ENCODE measurements at places on chromosomes 12 and 14.

GRCh38 chr14:89767861-89768268 lies 186.7 kb downstream of the EFCAB11 start:
- peaks cover 8% of the 10 kb centered on the region for H3K27me3 ChIP-seq
- peaks cover 39% of the 10 kb centered on the region for H3K4me1 ChIP-seq
- H3K4me3 ChIP-seq, result no peak overlapping the region
- H3K27ac ChIP-seq, result peak overlapping the region; percentile 9
- DNase-seq, result peak; percentile 81

- DNase-seq, result no peak
- no peak overlapping the region for H3K27ac ChIP-seq
- H3K4me1 ChIP-seq, result no peaks in the 10 kb centered on the region
- H3K27me3 ChIP-seq, result no peaks in the 10 kb centered on the region
These were observed 33.0 kb downstream of the CAND1 start for GRCh38 chr12:67302162-67302561.

- H3K27me3 ChIP-seq, result no peaks in the 10 kb centered on the region
- DNase-seq, result no peak
- H3K36me3 ChIP-seq, result peaks cover 4% of the 10 kb centered on the region
- no peaks in the 10 kb centered on the region for H3K4me1 ChIP-seq
- H3K4me3 ChIP-seq, result no peak overlapping the region
These were observed 96.4 kb downstream of the HECTD4 start for GRCh38 chr12:112285600-112286401.

GRCh38 chr14:75831455-75831854 lies 150.3 kb downstream of the TGFB3 start:
- H3K4me1 ChIP-seq, result peaks cover 25% of the 10 kb centered on the region
- H3K27ac ChIP-seq, result peak overlapping the region; percentile 84
- H3K36me3 ChIP-seq, result peaks cover 17% of the 10 kb centered on the region
- peak overlapping the region; percentile 14 for H3K4me3 ChIP-seq
- DNase-seq, result peak; percentile 76

- no peaks in the 10 kb centered on the region for H3K36me3 ChIP-seq
- no peak overlapping the region for H3K4me3 ChIP-seq
- H3K27ac ChIP-seq, result no peak overlapping the region
These were observed 133.2 kb downstream of the ANO4 start for GRCh38 chr12:100927826-100928225.

GRCh38 chr12:127280393-127281275 lies 986.3 kb upstream of the TMEM132C start:
- no peaks in the 10 kb centered on the region for H3K4me1 ChIP-seq
- H3K27ac ChIP-seq, result peak overlapping the region; percentile 69
- peaks cover 11% of the 10 kb centered on the region for H3K27me3 ChIP-seq
- DNase-seq, result peak; percentile 77
- H3K4me3 ChIP-seq, result no peak overlapping the region

DNA sequence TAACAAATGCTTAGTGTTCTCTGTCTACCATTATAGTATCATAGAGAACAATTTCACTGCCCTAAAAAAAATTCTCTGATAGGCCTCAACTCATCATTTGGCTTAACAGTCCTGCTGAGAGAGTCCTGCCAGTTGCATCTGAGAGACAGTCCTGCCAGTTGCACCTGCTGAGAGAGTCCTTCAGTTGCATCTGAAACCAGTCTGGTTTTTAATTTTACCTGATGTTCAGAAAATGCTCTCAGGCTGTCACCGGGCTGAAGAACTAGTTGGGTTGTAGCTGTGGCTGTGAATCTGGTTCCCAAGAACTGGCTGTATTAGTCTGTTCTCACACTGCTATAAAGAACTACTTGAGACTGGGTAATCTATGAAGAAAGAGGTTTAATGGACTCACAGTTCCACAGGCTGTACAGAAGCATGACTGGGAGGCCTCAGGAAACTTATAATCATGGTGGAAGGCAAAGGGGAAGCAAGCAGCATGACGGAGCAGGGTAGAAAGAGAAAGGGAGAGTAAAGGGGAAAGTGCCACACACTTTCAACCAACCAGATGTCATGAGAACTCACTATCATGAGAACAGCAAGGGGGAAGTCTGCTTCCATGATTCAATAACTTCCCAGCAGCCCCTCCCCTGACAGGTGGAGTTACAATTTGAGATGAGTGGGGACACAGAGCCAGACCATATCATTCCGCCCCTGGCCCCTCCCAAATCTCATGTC lies 51.6 kb downstream of the PRKCH start:
- no peaks in the 10 kb centered on the region for H3K27me3 ChIP-seq
- no peak for DNase-seq
- peaks cover 83% of the 10 kb centered on the region for H3K36me3 ChIP-seq

DNA sequence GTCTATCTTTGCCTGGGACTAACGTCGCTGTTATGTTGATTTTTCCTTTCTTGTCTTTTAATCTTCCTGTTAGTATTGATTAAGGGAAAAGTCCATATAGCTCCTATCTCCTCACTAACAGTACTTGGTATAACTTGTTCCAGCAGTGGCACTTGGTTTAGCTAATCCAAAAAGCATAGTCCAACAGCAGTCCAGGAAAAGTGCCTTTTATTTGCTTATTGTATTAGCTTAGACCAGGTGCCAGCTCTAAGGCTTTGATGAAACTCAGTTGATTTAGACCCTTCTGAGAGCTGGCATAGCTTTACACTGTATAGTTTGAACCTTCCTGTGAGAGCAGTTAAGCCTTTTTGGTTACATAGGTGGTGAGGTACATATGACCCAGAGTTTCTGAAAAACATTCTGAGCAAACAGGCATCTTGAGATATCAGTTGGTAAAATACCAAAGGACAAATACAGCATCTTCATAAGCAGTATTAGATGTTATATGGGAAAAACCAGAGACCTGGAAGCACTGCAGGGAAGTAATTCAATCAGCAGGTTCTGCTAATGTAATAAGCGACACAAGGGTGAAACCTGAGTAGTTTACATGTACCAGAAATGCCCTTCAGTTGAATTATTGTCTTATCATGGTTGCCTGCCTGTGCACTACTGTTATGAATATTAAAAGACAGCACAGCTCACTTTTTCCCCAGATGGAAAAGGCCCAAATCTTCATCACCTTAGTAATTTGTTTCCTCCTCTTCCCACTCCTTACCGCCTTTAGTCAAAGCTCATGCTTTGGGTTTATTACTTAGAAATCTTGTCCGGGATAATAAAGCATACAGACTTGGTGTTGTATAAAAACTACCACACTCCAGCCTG lies 13.0 kb downstream of the PELI2 start:
- peaks cover 5% of the 10 kb centered on the region for H3K4me1 ChIP-seq
- no peak for DNase-seq
- no peak overlapping the region for H3K27ac ChIP-seq
- H3K27me3 ChIP-seq, result peaks cover 16% of the 10 kb centered on the region
- no peaks in the 10 kb centered on the region for H3K36me3 ChIP-seq

DNA sequence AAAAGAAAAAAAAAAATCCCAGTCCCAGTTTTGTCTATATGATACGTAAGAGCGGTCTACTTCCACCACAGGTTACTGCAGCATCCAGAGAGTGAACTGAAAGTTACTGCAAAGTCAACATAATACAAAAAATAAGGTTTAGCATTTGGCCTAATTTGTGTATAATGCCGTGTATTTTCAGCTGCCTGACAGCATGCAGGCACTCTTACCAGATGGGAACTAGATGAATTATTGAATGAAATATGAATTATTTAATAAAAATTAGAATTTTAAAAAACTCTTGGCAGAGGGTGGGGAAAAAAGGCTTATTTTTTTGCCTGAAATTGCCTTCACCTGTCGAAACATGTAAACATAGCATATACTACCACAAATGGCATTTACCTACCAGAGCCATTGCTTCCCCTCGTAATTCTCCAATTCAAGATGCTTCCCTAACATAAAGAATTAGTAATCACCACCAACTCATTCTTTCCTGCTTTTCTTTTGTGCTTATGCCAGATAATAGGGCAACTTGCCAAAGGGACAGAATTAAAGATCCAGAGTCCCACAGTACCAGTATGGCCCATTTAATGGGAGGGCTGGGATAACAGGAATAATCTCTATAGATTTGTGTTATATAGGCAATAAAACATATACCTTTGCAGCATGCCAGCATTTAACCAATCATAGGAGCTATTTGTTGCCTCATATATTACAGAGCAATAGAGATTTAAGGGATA lies 31.1 kb downstream of the ATF7 start:
- H3K27ac ChIP-seq, result no peak overlapping the region
- peaks cover 4% of the 10 kb centered on the region for H3K4me1 ChIP-seq
- H3K4me3 ChIP-seq, result no peak overlapping the region
- DNase-seq, result no peak
- no peaks in the 10 kb centered on the region for H3K27me3 ChIP-seq

GRCh38 chr14:35480119-35480769 lies 53.7 kb upstream of the INSM2 start:
- no peak overlapping the region for H3K27ac ChIP-seq
- H3K36me3 ChIP-seq, result no peaks in the 10 kb centered on the region
- no peak for DNase-seq
- no peaks in the 10 kb centered on the region for H3K27me3 ChIP-seq
- no peaks in the 10 kb centered on the region for H3K4me1 ChIP-seq

- no peaks in the 10 kb centered on the region for H3K27me3 ChIP-seq
- H3K36me3 ChIP-seq, result no peaks in the 10 kb centered on the region
- DNase-seq, result no peak
- no peak overlapping the region for H3K4me3 ChIP-seq
- no peaks in the 10 kb centered on the region for H3K4me1 ChIP-seq
- H3K27ac ChIP-seq, result no peak overlapping the region
These were observed 12.1 kb downstream of the FRMD6 start for GRCh38 chr14:51663783-51664326.

GRCh38 chr12:123659996-123660727 lies 10.8 kb upstream of the TCTN2 start:
- no peak overlapping the region for H3K4me3 ChIP-seq
- H3K4me1 ChIP-seq, result peaks cover 8% of the 10 kb centered on the region
- no peak for DNase-seq
- no peaks in the 10 kb centered on the region for H3K27me3 ChIP-seq

GRCh38 chr14:40986655-40987054 lies 620.0 kb upstream of the LRFN5 start:
- H3K36me3 ChIP-seq, result no peaks in the 10 kb centered on the region
- H3K4me3 ChIP-seq, result no peak overlapping the region
- H3K27me3 ChIP-seq, result no peaks in the 10 kb centered on the region
- no peak overlapping the region for H3K27ac ChIP-seq

GRCh38 chr12:78035901-78036606 lies 205.4 kb downstream of the NAV3 start:
- H3K27me3 ChIP-seq, result no peaks in the 10 kb centered on the region
- H3K27ac ChIP-seq, result no peak overlapping the region
- no peak overlapping the region for H3K4me3 ChIP-seq
- no peaks in the 10 kb centered on the region for H3K36me3 ChIP-seq
- H3K4me1 ChIP-seq, result no peaks in the 10 kb centered on the region

GRCh38 chr14:76491172-76491930 lies 115.4 kb downstream of the ESRRB start:
- H3K4me1 ChIP-seq, result no peaks in the 10 kb centered on the region
- no peak overlapping the region for H3K27ac ChIP-seq
- no peaks in the 10 kb centered on the region for H3K36me3 ChIP-seq

DNA sequence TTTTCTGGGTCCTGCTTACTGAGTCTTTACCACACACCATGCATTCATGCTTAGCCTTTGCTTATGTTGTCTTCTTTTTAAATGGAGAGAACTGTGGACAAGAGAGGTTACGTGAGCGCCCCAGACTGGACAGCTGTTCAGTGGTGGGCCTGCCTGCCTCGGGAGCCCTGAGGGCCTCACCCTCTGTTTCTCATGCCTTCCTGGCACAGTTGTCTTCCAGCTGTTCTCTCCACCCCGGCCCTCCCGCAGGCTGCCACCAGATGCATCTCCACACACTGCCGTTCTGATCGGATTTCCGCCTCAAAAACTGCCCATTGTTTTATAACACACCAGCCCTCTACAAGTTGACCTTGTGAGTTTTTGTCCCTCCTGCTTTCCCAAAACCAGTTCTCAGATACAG lies 100.8 kb downstream of the SAMD4A start:
- H3K4me1 ChIP-seq, result peaks cover 28% of the 10 kb centered on the region
- no peak overlapping the region for H3K4me3 ChIP-seq
- peaks cover 28% of the 10 kb centered on the region for H3K27me3 ChIP-seq
- H3K27ac ChIP-seq, result no peak overlapping the region
- no peaks in the 10 kb centered on the region for H3K36me3 ChIP-seq
- DNase-seq, result no peak

- DNase-seq, result no peak
- no peaks in the 10 kb centered on the region for H3K4me1 ChIP-seq
- no peak overlapping the region for H3K27ac ChIP-seq
- H3K4me3 ChIP-seq, result no peak overlapping the region
- peaks cover 1% of the 10 kb centered on the region for H3K36me3 ChIP-seq
- H3K27me3 ChIP-seq, result no peaks in the 10 kb centered on the region
These were observed 121.5 kb downstream of the RBM19 start for GRCh38 chr12:113844495-113845210.

- H3K27ac ChIP-seq, result no peak overlapping the region
- no peaks in the 10 kb centered on the region for H3K36me3 ChIP-seq
- no peak for DNase-seq
- no peaks in the 10 kb centered on the region for H3K27me3 ChIP-seq
These were observed 175.1 kb downstream of the TMEM132C start for GRCh38 chr12:128442096-128442495.

DNA sequence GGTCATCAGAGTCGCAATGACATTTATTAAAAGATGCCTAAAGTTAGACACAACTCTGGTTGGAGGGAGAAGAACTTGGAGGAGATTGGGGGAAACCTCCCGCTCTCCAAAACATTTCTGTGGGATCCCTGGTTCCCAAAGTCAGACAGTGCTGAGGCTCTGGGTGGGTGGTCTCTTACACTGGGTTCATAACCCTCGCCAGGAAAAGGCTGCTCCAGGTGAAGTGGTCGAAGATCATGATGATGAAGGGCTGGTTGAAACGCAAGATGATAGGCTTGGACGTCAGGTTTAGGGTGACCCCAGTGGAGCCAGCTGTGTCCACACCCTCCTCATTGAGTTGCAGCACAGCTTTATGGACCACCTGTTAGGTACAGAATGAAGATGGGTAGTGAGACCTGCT lies 11.2 kb upstream of the SERPINA10 start:
- H3K36me3 ChIP-seq, result no peaks in the 10 kb centered on the region
- H3K27ac ChIP-seq, result no peak overlapping the region
- no peak overlapping the region for H3K4me3 ChIP-seq
- peaks cover 3% of the 10 kb centered on the region for H3K27me3 ChIP-seq

- no peaks in the 10 kb centered on the region for H3K36me3 ChIP-seq
- H3K27ac ChIP-seq, result no peak overlapping the region
- H3K27me3 ChIP-seq, result no peaks in the 10 kb centered on the region
- DNase-seq, result no peak
- H3K4me3 ChIP-seq, result no peak overlapping the region
- no peaks in the 10 kb centered on the region for H3K4me1 ChIP-seq
These were observed 222.5 kb upstream of the CNTN1 start for GRCh38 chr12:40469736-40470135.

GRCh38 chr14:72164420-72165228 lies 232.4 kb downstream of the RGS6 start:
- no peak overlapping the region for H3K4me3 ChIP-seq

- H3K4me1 ChIP-seq, result no peaks in the 10 kb centered on the region
- H3K27me3 ChIP-seq, result no peaks in the 10 kb centered on the region
- no peaks in the 10 kb centered on the region for H3K36me3 ChIP-seq
- no peak overlapping the region for H3K4me3 ChIP-seq
- H3K27ac ChIP-seq, result no peak overlapping the region
These were observed 107.0 kb downstream of the MGST1 start for GRCh38 chr12:16454481-16454880.

Measured in activated naive CD4-positive, alpha-beta T cell treated with anti-CD3 and anti-CD28 coated beads, Interleukin-2, amount 10 ng/mL, durations not matched to agents 7 days and 5 days (primary cell).